Renal cortical epithelial cell (primary cell): ENCODE measurements at places on chromosomes 1 and 21.
A peak's percentile ranks its signal among the peaks of the same experiment; 100 is the strongest.

DNA sequence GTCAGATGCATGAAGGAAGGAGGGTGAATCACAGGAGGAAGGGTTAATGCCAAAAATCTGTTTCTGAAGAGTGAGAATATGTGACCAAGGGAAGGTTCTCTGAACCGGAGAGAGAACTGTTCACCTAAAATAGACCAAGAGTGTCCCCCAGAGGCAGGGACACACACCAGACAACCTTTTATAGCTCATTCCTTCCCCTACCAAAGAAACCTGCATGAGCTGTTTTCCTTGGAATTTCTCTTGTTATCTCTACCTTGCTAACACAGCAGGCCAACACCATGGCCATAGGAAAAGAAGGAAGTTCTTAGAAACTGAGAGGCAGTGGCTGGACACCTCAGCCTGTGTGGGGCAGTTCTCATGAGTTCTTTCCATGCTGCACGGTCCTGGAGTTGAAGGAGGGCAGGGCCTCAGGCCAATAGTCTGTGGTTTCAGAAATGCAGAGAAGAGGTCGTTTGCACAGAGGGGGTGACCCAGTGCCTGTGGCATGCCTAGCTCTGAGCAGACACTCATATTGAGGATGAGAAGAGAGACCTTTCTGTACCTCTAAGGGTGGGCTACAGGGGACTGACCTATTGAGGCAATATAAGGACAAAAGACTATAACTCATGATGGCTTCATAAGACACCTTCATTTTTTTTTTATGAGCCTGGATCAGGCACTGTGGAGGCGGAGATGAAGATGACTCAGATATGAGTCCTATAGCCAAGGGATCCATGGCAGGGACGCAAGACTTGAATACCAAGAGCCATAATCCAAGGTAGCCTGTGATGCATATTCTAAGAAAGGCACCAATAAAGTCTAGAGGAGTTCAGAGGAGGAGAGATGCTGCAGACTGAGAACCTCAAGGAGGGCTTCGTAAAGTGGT lies 39.4 kb downstream of the IGFN1 start:
- DNase-seq: peak; percentile 20

DNA sequence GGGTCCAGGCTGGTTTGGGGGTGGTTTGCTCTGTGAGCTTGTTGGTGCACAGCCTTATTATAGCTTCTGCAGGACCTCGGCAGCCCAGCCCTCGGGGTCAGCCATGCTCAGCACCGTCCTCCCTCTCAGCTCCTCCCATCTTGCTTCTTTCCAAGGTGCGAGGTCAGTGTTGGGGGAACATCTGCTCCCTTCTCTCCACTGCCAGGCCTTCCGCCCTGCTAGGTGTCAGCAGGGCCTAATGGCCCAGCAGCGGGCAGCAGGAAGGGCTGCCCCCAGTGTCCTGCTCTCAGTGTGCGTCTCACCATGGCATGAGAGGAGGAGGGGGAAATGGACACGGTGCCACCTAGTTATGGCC lies 36.5 kb upstream of the LRRC3 start:
- no peak for DNase-seq

GRCh38 chr1:30477588-30477987 lies 245.8 kb downstream of the MATN1 start:
- DNase-seq: no peak

DNA sequence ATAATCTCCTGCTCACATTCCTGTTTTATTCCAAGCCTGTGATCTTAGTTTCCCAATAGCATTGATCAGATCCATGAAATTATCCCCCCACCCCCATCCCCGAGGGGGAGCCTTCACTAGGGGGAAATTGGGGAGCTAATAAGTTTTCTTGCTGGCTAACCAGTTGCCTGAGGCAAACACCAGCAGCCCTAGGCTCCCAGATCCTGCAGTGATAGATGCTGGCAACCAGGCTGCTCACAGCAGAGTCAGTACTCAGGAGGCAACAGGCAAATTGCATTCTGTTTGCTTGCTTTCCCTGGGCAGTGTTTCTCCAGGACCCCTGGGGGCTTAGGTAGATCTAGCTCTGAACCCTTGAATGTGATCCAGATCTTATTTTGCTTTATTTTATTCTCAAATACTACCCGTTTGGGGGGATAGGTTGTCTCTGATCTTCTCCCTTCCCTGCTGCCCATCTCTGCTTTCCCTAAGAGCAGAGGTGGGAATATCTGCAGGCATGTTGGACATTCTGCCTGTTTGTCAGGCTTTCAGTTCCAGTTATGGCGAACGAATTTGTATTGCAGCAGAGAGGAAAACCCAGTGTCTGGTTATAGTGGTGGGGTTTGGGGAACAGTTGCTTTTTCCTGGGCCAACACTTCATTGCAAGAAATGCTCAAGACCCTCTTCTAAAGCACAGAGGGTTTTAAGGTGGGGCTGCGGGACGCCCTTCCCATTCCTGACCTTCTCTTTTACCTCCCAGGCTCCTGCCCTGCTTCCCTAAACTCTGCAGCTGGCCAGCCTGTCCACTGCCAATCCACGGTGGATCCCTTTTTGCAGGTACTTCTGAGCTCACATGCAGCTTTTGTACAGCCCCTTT lies 289.8 kb upstream of the PLXNA2 start:
- DNase-seq: no peak

DNA sequence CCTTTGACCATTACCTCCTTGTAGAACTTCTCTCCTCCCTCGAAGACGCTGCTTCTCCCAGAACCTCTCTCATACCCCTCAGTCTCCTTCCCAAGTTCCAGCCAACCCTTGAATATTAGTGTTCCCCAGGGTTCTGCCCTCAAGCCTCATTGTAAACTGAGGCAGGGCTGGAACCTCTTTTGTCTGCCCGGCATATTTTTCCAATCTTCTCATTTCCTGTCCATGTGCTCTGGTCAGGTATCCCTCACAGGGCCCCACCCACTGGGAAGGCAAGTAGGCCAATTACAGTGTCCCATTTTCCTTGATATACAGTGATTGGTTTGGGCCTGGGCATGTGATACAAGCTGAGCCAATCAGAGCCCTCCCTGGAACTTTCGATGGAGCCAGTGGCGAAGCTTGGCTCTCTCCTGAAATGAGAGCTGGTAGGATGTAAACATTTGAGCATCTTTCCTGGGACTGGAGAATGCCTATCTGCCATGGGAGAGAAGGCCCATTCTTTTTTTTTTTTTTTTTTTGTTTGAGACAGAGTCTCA lies 57.1 kb upstream of the ID3 start:
- DNase-seq: no peak

DNA sequence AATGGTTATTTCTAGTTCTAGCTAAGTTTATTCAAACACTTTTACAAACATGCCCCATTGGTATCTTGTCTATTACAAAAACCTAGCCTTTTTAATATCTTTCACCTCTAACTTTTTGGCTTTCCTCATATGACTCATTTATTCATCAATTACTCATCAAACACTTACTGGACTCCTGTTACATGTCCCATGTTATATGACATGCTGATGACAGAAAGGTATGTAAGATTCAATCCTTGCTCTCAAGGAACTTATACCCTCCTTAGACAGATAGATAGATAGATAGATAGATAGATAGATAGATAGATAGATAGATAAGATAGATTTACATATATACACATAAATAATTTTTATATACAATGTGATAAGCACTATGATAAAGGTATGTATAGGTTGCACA lies 33.9 kb upstream of the INSL5 start:
- peak; percentile 10 for DNase-seq

DNA sequence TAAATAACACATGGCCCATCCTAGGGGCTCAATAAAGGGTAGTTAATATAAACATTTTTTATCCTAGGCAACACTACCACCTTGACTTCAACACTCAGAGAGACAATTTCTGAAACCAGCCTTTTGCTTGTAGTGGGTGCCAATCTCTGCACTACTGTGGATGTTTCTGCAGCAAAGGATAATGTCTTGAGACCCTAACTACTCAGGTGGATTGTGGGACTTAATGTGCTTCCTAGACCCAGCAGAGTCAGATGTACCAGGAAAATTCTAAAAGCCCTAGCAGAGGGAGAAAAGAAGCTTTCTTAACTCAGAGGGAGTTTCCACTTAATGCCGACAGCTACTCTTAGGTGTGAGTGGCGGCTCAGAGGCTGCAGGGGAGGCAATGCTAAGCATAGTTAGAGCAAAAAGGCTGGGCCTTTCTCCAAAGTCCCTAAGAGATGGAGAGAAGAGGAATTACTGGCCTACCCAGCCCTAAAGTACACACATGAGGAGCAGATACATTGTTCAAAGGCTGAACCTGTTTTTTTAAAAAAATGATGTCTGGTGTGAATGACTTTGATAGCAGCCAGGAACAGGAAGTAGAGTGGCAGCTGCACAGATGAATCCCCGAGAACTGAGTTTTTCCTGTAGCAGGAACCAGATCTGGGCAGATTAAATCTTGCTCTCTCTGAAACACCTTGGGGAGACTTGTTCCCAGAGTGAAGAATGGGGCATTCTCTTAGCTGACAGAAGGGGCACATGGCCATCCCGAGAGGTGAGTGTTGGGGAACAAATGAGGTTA lies 33.5 kb upstream of the ABCD3 start:
- DNase-seq: peak; percentile 61

DNA sequence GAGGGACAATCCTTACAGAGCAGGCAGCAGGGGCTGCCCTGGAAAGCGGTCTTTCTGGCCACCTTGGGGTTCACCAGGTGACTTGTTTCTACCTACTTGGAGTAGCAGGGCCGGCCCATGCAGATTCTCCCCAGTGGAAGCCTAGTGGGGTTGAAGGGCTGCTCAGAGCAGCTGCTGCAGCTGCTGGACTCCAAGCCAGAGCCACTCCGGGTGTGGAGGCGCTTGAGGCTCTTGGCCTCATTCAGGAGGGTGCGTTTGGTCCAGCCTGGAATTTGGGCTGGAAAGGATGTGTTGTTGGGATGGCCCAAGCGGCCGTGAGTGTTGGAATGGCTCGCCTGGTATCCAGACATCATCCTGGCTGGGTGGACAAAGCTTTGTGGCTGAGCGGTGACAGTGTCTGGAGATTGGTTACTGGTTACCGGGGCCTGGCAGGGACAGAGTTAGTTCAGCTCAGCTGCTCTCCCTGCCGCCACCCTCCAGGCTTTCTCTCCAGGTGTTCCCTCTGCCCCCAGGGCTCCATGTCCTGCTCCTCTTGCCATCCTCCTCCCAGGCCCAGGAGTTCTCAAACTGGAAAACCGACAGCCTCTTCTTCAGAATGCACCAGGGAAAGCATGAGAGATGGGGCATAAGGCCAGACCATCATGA lies 14.2 kb upstream of the HSPG2 start:
- DNase-seq: no peak

DNA sequence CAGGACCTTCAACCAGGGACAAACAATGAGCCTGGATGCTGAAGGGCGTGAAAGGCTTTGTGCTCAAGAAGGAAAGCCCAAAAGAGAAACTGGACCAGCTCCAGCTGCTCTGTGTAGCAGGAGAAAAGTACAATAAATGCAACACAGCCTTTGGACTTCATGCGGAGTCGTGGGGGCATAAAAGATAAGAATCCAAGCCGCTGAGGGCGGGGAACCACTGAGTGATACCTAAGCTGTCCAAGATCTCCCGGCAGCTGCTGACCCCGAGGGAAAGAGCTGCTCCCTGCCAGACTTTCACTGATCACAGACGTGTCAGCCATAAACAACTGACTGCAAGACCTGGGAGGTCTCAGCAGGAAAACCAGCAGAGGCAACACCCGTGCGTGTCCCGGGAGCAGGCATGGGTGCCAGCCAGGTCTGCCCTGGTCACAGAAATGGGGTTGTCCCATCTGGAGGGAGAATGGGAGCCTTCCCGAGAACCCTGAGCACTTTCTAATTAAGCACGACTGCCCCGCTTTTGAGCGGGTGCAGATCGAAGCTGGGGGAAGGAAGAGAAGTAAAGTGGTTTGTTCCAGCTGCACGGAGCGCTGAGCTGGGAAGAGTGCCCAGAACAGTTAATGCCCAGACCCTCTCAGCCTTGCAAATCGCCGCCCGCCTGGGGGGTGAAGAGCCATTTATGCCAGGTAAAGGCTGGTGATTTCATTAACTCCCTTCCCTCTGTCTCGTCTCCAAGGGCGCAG lies 68.3 kb upstream of the TARDBP start:
- DNase-seq: peak; percentile 35
